ENCODE measurements at places on chromosomes 11 and 22.

DNA sequence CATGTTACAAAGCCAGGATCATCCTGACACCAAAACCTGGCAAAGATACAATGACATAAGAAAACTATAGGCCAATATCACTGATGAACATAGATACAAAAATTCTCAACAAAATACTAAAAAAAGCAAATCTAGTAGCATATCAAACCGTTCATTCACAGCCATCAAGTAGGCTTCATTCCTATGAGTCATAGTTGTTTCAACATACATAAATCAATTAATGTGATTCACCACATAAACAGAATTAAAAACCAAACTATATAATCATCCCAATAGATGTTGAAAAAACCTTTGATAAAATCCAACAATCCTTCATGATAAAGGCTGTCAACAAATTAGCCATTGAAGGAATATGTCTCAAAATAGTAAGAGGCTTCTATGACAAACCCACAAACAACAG is 1007.2 kb upstream of the RAG2 start:
- DNase-seq, result no peak

GRCh38 chr11:12540075-12540680 is 134.0 kb upstream of the TEAD1 start:
- DNase-seq, result no peak

GRCh38 chr11:65651589-65652510 is 10.9 kb downstream of the RELA start:
- DNase-seq, result no peak

DNA sequence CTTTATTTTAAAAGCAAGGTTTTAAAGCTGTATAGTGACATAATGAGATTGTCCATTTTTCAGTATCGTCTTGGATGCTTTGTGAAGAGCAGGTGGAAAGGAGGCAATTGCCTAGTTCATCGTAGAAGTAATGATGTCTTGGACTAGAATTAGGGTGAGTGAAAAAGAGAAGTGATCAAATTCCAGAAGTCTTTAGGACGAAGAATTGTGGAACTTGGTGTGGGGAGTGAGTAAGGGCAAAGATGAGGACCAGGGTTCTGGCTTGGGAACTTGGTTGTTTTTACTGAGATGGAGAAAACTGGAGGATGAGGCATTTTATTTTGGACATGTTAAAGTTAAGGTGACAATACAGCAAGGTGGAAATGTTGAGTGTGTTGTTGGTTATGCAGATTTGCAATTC is 1.2 kb downstream of the ILK start:
- no peak for DNase-seq

DNA sequence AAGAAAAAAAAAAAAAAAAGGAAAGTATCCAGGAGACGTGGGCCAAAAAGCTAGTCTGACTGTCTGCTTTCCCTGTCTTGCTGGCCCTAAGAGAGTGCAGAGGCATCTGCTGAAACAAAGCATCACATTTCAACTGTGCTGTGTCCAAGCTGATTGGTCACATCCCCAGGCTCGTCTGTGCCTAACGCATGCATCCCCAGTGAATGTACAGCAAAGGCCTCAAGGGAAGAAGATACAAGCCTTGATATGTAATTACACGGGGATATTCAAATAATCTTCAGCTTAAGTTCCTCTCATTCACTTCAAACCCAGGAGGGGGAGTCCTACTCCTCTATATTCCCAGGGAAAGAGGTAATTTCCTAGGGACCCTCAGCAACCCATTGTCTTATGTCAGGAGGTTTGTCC is 5.4 kb upstream of the SORL1 start:
- DNase-seq, result no peak

DNA sequence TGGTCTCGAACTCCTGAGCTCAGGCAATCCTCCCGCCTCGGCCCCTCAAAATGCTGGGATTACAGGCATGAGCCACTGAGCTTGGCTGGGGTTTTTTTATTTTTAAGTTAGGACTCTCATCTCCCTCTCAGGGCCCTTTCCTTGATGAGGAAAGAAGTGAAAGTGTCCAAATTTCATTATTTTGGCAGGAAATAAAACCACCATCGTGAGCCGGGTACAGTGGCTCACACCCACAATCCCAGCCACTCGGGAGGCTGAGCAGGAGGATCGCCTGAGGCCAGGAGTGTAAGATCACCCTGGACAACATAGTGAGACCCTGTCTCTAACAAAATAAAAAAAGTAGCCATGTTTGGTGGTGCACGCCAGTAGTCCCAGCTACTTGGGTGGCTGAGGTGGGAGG is 99.4 kb downstream of the FBXO7 start:
- no peak for DNase-seq

DNA sequence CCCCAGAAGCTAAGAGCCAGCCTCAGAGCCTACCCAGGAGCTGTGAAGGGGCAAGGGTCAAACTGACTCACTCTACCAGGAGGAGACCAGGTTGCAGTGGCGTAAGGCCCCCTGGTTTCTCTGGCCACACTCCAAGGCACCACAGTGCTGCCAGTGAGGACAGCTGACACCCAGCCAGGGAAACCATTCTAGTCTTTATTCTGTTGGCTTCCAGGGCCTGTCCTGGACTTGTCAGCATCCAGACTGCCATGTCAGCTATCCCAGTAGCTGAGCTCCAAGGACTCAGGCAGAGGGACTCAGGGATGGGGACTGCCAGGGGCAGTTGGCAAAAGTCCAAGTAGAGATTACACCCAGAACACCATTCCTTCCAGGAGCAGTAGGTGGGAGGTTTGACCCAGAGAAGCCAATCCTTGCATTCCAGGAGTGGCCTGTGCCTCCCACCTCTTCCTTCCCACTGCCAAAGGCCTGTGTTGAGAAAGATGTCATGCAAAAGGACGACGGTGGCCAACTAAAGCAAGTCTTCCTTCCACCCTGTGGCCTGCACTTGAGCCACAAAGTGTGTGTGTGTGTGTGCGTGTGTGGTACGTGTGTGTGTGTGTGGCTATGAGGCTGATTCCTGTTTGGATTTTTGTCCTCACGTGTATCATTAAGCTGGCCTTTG is 3.6 kb upstream of the MAPK8IP1 start:
- DNase-seq, result no peak

DNA sequence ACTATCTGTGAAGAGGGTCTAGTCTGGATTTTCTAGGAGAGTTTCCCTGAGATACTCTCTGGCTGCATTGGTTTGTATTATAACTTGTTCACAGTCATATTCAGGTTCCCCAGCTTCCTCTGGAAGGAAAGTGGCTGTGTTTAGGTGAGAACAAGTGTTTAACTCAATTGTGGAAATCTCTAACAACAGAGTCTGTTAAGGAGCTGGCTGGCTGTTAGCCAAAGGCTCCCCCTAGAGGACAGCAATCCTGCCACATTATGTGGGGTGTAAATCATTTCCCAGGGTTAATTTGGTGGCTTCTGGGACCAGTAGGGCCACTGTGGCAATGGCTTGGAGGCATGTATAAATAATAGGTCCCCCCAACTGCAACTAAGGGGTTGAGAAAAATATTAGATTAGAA is 18.4 kb downstream of the MS4A6E start:
- no peak for DNase-seq

- DNase-seq, result no peak
These were observed 10.2 kb upstream of the LGR4 start for GRCh38 chr11:27482793-27483192.

DNA sequence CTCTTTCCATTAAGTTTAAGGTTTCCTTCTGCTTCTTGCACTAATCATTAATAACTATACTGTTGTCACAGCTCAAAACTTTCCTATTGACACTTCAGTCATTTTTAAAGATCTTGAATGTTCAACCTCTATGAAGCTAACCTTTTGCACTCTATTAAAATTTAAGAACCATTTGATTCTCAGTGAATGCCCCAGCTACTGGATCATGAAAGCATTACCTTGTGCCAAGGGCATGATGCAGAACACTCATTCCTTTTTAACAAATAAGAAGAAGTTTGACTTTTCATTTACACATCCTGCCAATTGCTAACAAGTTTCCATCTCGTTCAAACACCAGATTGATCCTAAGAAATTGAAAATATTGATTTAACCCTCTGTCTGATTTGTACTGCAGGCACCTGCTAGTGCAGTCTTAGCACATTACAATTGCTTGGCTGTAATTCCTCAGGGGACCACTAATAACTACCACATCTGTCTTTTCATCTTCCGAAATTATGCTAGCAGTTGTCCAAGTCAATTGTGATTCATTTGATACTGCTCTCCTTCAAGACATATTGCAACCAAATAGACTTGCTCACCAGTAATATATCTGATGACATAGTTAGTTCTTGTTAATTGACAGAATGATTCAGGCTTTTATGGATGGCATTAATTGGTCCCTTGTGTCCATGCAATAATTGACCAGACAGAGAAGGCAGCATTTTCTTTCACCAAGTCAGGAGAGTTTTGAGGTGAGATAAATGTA is 158.4 kb downstream of the TEAD1 start:
- no peak for DNase-seq

- no peak for DNase-seq
These were observed 435.0 kb upstream of the CCDC179 start for GRCh38 chr11:23295241-23295640.

GRCh38 chr11:2830030-2830812 is 55.4 kb downstream of the CDKN1C start:
- no peak for DNase-seq

DNA sequence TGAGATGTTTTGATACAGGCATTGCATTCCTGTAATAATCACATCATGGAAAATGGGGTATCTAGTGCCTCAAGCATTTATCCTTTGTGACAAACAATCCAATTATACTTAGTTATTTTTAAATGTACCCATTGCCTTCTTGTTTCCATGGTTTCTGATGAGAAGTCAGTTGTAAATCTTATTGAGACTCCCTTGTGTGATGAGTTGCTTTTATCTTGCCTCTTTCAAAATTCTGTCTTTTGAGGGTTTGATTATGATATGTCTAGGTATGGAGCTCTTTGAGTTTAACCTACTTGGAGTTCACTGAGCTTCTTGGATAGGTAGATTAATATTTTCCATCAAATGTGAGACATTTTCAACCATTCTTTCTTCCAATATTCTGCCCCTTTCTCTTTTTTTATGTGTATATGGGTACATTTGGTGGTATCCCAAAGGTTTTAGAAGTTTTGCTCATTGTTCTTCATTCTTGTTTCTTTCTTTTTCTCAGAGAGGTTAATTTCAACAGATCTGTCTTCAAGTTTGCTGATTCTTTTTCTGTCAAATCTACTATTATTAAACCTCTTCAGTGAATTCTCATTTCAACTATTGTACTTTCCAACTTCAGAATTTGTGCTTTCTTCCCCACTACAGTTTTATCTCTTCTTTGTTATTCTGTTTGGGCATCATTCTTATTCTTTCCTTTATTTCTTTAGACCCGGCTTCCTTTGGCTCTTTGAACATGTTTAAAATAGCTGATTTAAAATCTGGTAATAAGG is 13.7 kb downstream of the NAGA start:
- no peak for DNase-seq

GRCh38 chr11:35511666-35512065 is 13.8 kb downstream of the PAMR1 start:
- no peak for DNase-seq

DNA sequence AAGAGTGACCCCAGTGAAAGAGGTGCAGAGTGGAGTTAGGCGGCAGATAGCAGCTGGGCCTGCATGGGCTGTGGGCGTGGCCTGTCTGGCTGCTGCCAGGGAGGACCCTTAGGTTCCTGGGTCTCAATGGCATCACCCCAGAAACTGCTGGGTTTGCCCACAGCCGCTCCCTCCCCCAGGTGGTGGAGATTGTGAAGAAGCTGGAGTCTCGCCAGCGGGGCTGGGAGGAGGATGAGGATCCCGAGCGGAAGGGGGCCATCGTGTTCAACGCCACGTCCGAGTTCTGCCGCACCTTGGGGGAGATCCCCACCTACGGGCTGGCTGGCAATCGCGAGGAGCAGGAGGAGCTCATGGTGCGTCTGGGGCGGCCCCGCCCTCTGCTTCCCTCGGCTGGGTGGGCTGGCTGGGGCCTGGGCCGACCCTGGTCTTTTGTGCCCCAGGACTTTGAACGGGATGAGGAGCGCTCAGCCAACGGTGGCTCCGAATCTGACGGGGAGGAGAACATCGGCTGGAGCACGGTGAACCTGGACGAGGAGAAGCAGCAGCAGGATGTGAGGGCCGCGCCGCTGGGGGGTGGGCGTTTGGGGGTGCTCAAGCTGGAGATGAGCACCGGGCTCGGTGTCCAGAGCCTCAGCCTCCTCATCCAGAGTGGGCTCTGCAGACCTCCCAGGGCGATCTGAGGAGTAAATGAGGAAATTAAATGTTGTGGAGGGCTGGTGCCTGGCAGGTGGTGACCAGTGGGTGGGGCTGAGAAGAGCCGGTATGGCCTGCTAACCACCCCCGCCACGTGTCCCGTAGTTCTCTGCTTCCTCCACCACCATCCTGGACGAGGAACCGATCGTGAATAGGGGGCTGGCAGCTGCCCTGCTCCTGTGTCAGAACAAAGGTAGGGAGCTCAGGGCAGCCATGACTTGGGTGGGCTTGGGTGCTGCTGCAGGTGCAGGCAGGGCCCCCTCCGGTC is 15.0 kb downstream of the SART1 start:
- DNase-seq, result no peak

- DNase-seq, result no peak
These were observed 419.4 kb downstream of the BRD1 start for GRCh38 chr22:49408102-49408836.

DNA sequence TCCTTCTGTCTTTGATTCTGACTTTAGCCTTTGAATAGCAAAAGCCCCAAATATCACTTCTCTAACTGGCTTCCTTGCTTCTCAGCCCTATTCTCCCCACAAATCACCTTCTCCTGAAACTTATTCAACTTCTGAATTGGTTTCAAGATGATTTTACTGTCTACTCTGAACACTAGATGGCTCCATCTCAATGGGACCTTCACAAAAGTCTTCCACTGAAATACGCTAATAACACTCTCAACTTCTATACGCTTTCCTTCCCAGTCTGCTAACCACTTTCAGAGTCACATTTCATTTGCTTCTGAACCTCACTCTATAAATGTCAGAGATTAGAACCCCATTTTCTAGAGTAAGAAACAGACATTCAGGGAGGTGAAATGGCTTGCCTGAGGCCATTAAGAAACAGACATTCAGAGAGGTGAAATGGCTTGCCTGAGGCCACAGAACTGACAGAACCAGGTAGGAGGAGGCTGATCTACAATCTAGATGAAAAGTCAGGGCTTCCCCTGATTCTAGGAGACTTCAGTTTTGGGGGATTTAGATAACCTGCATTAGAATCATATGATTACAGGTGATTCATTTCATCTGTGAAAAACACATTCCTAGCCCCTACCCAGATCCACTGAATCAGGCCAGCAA is 20.6 kb downstream of the MORC2 start:
- DNase-seq, result no peak

DNA sequence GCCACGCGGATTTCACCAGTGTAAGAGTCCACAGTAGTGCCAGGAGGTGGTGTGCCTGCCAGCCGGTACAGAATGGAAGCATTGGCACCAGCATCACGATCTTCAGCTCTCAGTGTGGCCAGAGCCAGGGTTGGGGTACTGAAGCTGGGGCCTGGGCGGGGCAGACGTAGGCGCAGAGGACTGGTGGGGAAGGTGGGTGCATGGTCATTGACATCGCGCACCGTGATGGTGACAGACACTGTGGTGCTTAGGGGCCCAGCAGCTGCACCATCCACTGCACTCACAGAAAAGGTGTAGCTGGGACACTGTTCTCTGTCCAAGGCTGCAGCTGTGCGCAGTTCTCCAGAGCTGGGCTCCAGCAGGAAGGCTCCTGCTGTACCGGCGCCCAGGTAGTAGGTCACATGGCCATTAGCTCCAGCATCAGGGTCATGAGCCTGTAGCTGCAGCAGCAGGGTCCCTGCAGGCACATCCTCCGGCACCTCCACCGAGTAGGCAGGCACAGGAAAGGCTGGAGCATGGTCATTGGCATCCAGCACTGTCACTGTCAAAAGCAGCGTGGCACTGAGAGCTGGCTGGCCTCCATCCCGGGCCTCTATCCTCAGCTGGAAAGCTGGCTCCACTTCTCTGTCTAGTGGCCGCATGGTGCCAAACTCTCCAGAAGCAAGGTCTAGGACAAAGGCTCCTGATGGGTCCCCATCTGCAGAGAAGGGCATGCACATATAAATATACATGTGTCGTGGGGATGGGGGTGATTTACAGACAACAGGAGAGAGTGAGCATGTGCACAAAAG is 7.9 kb upstream of the TPP1 start:
- DNase-seq, result no peak

All from stimulated activated CD8-positive, alpha-beta memory T cell treated with anti-CD3 and anti-CD28 coated beads, Interleukin-2, amount 100 ng/mL, for 1 hour (primary cell).